ENCODE measurements at places on chromosomes 5 and 9.

- DNase-seq: no peak
Observed at GRCh38 chr9:111405701-111406100, 75.7 kb upstream of the OR2K2 start.

DNA sequence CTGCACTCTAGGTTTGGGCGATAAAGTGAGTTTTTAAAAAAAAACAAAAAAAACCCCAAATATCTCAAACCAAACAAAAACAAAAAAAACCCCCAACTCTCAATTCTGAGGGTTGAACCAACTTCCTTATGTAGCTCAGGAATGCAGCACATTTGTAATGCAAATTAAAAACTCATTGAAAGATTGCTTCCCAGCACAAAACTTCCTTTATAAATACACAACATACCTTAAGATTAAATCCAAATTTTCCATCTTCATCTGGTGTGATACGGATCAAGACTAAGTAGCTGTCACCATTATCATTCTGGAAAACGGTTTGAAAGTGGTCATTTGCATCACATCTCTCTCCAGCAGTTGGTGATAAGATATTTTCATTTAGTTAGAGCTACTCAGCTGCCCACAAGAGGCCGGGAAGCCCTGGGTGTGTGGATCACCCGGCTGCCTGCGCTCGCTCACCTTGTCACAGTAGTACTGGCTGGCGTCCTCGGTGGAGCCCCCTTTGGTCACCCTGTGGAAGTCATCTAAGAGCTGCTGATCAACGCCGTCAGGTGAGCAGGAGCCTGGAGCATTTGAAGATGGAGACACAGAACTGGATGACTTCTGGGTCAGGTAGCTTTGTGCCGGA, 88.2 kb downstream of the PTPN3 start:
- DNase-seq: no peak

- DNase-seq: no peak
Observed at GRCh38 chr5:32975656-32976375, 264.7 kb downstream of the NPR3 start.

DNA sequence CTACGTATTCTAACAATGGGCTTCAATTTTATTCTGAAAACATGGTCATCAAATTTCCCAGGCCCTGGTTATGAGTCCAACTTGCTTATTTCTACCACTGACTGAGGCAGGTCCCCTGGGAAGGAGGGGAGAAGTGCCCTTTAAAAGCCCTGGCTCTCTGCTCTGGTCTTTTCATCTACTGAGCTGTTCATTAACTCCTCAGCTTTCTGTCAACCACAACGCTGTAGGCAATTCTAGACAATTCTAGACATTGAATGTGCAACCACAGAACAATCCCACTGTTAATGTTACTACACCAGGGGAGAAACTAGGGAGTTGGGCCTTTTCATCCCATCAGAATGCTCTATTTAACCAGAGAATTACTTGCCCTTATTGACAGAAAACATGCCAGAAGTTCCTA, 10.0 kb downstream of the MOCS2 start:
- DNase-seq: no peak

- no peak for DNase-seq
Observed at GRCh38 chr5:135029477-135030122, 4.4 kb downstream of the PITX1 start.

GRCh38 chr9:83342731-83343130, 195.5 kb downstream of the FRMD3 start:
- DNase-seq: no peak

All from hippocampal formation (tissue), 2 donors.